Tibial nerve (tissue), 4 donors: ENCODE measurements at places on chromosomes 16 and 17.

DNA sequence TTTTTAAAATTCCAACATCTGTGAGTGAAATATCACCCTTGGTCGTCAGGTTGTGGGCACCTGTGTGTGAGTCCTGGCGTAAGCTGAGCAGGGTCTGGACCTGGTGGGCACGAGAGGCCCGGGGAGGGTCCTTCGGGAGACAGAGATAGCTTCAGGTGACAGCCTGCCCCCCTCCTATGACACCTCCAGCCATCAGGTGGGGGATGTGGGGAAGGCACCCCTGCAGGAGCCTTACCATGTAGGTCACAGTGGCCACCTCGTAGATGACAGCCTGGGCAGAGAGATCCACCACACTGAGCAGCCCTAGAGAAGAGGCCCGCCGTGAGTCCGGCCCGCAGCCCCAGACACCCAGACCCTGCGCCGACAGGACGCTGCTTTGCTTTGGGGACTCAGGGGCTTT lies 11.2 kb downstream of the SLC47A2 start:
- no peak for DNase-seq

- no peak for DNase-seq
Measured at GRCh38 chr17:64504769-64505339, 1.2 kb downstream of the DDX5 start.

DNA sequence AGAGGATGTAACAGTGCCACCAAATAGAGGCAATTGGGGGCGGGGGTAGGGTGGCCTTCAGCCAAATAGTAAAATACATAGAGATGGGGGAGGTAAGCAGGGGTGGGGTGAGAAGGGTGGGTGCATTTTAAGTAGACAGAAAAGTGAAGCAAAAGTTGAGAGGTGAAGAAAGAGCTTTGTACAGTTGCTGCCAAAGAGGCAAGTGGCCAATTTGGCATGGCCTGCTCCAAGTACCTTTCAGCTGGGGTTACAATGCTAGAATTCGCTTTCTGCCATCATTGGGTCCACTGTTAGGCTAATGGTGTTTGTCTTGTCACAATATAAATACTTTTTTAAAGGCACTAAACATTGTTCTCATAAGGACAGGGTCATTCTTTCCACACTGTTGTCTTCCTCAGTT lies 5.2 kb upstream of the TMEM97 start:
- DNase-seq: no peak

GRCh38 chr17:8844229-8845218 lies 22.9 kb downstream of the PIK3R6 start:
- no peak for DNase-seq

GRCh38 chr17:2950846-2951245 lies 112.6 kb downstream of the OR1D5 start:
- no peak for DNase-seq

DNA sequence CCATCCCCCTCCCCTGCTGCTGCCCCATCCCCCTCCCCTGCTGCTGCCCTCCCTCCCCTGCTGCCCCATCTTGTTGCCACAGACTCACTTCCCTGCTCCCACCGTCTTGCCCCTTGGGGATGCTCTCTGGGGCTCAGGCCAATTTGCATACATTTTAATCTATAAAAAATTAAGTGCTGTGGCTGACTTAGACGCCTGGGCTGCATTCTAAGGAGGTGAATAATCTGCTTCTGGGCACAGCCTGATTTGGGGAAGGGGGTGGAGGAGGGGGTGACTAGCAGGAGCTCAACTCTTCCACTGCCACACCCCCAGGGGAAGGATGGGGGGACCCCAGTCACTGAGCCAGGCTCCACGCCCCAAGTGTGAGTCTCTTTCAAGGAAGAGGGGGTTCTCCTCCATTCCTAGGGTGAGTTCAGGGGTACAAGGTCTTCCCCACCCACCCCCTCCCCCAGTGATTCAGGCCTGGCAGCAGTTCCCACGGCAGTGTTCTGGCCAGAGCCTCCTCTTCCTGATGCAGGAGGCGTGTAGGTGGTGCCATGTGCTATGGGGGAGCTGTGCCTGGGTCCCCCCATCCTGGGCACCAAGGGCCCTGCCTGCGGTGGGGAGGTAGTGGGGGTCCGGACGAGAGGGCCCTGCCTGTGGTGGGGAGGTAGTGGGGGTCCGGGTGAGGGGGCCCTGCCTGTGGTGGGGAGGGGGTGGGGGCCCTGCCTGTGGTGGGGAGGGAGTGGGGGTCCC lies 5.0 kb downstream of the DPH1 start:
- DNase-seq: no peak

- no peak for DNase-seq
Measured at GRCh38 chr17:17824119-17824782, 12.5 kb downstream of the SREBF1 start.

DNA sequence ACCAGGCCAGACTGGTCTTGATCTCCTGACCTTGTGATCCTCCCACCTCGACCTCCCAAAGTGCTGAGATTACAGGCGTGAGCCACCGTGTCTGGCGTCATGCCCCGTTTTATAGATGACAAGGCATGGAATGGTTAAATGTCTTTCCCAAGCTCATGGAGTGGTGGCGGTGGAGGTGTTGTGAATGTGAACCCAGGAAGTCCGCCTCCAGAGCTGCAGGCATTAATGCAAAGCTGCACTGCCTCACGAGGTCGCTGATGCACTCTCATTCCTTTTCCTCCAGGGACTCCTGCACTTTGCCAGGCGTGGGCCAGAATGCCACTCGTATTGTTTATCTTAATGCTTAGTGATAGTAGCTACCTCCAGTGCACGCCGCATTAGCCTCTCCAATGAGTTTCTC lies 149.6 kb downstream of the WWOX start:
- DNase-seq: no peak
